Left lung (tissue), 14 donors: ENCODE measurements at places on chromosomes 2 and 18. TPM values are rescaled to one million over a fixed set of nuclear protein-coding genes. Genes with fewer than 3 reads are reported as not detected.

GRCh38 chr2:199261239-199261638, 196.5 kb downstream of the SATB2 start:
- no peaks in the 10 kb centered on the region for H3K36me3 ChIP-seq
- no peak overlapping the region for H3K4me3 ChIP-seq
- H3K27me3 ChIP-seq = no peaks in the 10 kb centered on the region
- no peak overlapping the region for H3K27ac ChIP-seq

GRCh38 chr2:127995725-127996124, 32.1 kb downstream of the SAP130 start:
- no peak for DNase-seq
- no peak overlapping the region for H3K4me3 ChIP-seq
- H3K36me3 ChIP-seq = no peaks in the 10 kb centered on the region
- H3K27me3 ChIP-seq = no peaks in the 10 kb centered on the region
- H3K27ac ChIP-seq = no peak overlapping the region
- H3K4me1 ChIP-seq = no peaks in the 10 kb centered on the region

- no peaks in the 10 kb centered on the region for H3K27me3 ChIP-seq
- H3K4me3 ChIP-seq = no peak overlapping the region
- DNase-seq = no peak
- no peaks in the 10 kb centered on the region for H3K36me3 ChIP-seq
- H3K4me1 ChIP-seq = no peaks in the 10 kb centered on the region
Measured at GRCh38 chr2:180520921-180521581, 459.4 kb upstream of the UBE2E3 start.

DNA sequence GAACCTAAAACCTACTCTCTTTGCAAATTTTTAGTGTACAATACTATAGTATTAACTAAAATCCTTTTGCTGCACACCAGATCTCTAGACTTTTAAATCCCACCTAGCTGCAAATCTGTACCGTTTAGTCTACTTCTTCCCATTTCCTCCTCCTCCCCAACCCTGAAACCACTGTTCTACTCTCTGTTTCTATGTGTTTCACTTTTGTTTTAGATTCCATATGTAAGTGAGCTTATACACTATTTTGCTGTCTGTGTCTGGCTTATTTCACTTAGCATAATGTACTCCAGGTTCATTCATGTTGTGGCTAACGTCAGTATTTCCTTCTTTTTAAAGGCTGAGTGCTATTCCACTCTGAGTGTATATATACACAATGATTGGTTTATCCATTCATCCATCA, 18.4 kb upstream of the DSC2 start:
- DNase-seq = no peak
- H3K27ac ChIP-seq = no peak overlapping the region
- no peak overlapping the region for H3K4me3 ChIP-seq
- no peaks in the 10 kb centered on the region for H3K4me1 ChIP-seq

GRCh38 chr18:75216212-75216910, 5.8 kb downstream of the TSHZ1 start:
- peak overlapping the region; percentile 21 for H3K27ac ChIP-seq
- H3K4me3 ChIP-seq = no peak overlapping the region
- H3K36me3 ChIP-seq = no peaks in the 10 kb centered on the region
- no peaks in the 10 kb centered on the region for H3K27me3 ChIP-seq
- no peaks in the 10 kb centered on the region for H3K4me1 ChIP-seq
- DNase-seq = no peak

DNA sequence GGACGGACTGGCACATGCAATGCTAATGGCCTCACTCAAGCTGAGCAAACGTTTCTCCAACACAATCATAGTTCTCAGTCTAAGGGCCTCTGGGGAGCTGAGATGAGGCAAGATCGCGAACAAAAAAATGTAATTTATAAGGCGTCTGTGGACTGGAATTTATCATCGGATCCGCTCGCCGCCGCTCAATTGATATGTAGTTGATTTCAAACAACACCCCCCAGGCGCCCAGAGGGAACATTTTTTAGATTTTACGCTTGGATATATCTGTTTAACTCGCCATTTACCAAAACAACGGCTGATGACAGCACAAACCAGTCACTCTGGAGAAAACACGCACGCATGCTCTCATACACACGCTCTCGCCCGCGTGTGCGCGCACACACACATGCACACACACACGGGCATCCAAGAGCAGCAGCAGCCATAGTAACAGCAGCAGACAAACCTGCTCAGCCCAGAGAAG, 335.8 kb downstream of the SMAD2 start:
- no peak for DNase-seq
- H3K36me3 ChIP-seq = no peaks in the 10 kb centered on the region
- peaks cover 23% of the 10 kb centered on the region for H3K27me3 ChIP-seq
- no peak overlapping the region for H3K4me3 ChIP-seq
- H3K4me1 ChIP-seq = no peaks in the 10 kb centered on the region

GRCh38 chr2:200247494-200247893, 59.0 kb upstream of the SPATS2L start:
- no peaks in the 10 kb centered on the region for H3K36me3 ChIP-seq
- H3K27ac ChIP-seq = no peak overlapping the region
- H3K4me3 ChIP-seq = no peak overlapping the region
- H3K27me3 ChIP-seq = no peaks in the 10 kb centered on the region
- no peak for DNase-seq

- no peak overlapping the region for H3K27ac ChIP-seq
- H3K4me1 ChIP-seq = no peaks in the 10 kb centered on the region
- H3K4me3 ChIP-seq = no peak overlapping the region
- no peaks in the 10 kb centered on the region for H3K36me3 ChIP-seq
- H3K27me3 ChIP-seq = no peaks in the 10 kb centered on the region
Measured at GRCh38 chr2:171878481-171878993, 15.5 kb downstream of the SLC25A12 start.

- H3K4me3 ChIP-seq = no peak overlapping the region
- no peak for DNase-seq
- no peak overlapping the region for H3K27ac ChIP-seq
- H3K27me3 ChIP-seq = no peaks in the 10 kb centered on the region
Measured at GRCh38 chr18:80035997-80036396, 1.8 kb downstream of the RBFA start.

DNA sequence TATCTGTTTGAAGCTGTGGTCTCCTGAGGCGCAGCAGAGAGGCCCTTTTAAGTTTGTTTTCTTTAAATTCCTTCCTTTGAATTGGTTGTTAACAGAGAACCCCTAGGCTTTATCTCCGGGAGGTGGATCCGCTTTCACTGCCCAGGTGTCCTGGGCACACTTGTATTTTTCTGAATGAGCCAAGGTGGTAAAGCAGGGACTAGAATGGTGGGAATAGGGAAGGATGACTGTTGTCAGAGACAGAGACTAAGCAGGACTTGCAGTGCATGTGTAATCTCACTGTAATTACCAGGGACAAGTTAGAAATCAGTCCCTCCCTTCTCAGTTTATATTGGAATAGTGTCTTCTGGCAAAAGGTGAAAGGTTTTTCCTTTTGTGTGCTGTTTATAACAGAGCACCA, 72.8 kb downstream of the PHLPP1 start:
- H3K4me3 ChIP-seq = no peak overlapping the region
- H3K36me3 ChIP-seq = no peaks in the 10 kb centered on the region
- DNase-seq = no peak
- peaks cover 11% of the 10 kb centered on the region for H3K4me1 ChIP-seq

- no peak for DNase-seq
- H3K27me3 ChIP-seq = no peaks in the 10 kb centered on the region
- H3K4me3 ChIP-seq = no peak overlapping the region
- H3K4me1 ChIP-seq = no peaks in the 10 kb centered on the region
- H3K27ac ChIP-seq = no peak overlapping the region
Measured at GRCh38 chr18:61545281-61546245, 212.3 kb downstream of the CDH20 start.

GRCh38 chr2:67217398-67217797, 179.7 kb upstream of the ETAA1 start:
- H3K27ac ChIP-seq = no peak overlapping the region
- H3K4me3 ChIP-seq = no peak overlapping the region
- H3K27me3 ChIP-seq = no peaks in the 10 kb centered on the region
- no peaks in the 10 kb centered on the region for H3K36me3 ChIP-seq
- no peaks in the 10 kb centered on the region for H3K4me1 ChIP-seq
- DNase-seq = no peak

DNA sequence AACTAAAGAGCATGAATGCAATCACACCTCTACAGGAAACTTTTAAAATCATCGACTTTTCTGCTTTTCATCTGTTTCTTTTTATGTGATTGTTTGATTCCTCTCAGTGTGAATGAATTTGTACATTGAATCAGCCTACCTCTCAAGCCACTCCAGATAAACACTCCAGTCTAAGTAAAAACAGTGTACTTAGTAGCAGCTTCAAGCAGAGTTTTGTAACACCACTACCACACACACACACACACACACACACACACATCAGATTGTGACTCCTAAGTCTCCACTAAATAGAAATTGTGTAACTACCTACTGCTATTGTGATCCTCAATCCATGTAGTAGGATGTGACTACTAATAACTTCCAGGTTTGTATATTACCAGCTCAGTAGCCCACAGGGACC, 65.3 kb upstream of the EPB41L5 start:
- DNase-seq = peak; percentile 19
- H3K27me3 ChIP-seq = no peaks in the 10 kb centered on the region
- no peak overlapping the region for H3K4me3 ChIP-seq
- H3K4me1 ChIP-seq = no peaks in the 10 kb centered on the region

DNA sequence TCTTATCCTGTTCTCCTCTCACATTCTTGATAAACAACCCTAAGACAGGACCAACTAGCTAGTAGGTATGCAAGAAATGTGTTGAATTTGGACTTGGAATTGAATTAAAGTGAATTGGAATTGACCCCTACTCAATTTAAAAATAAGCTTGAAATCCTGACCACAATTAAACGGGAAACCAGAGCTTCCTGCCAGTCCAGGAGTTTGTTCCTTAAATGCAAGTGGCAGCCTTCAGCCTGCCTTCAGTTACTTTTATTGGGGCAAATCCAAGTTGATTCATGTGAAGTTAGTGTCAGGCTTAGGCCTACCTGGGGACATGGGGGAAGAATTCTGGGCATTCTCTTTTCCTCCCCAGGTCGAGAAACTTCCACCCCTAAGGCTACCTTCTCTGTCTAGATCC, 457.6 kb downstream of the BCL11A start:
- H3K4me1 ChIP-seq = no peaks in the 10 kb centered on the region
- no peaks in the 10 kb centered on the region for H3K36me3 ChIP-seq
- H3K27ac ChIP-seq = no peak overlapping the region
- no peaks in the 10 kb centered on the region for H3K27me3 ChIP-seq
- H3K4me3 ChIP-seq = no peak overlapping the region

DNA sequence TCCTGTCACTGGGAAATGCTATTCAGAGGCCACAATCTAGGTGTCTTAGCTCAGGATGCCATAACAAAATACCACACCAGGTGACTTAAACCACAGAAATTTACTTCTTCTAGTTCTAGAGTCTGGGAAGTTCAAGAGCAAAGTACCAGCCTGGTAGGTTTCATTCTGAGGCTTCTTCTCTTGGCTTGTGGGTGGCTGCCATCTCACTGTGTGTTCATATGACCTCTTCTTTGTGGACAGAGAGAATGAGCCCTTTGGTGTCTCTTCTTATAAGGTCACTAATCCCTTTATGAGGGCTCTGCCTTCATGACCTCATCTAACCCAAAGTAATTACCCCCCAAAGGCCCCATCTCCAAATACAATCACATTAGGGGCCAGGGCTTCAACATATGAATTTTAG, 57.3 kb downstream of the RHOB start:
- H3K36me3 ChIP-seq = no peaks in the 10 kb centered on the region
- no peaks in the 10 kb centered on the region for H3K27me3 ChIP-seq
- H3K27ac ChIP-seq = no peak overlapping the region
- H3K4me1 ChIP-seq = no peaks in the 10 kb centered on the region
- no peak for DNase-seq
- H3K4me3 ChIP-seq = no peak overlapping the region

GRCh38 chr2:67604360-67604759, 207.2 kb downstream of the ETAA1 start:
- no peak overlapping the region for H3K4me3 ChIP-seq
- H3K4me1 ChIP-seq = no peaks in the 10 kb centered on the region
- no peaks in the 10 kb centered on the region for H3K27me3 ChIP-seq
- no peak for DNase-seq
- no peaks in the 10 kb centered on the region for H3K36me3 ChIP-seq

DNA sequence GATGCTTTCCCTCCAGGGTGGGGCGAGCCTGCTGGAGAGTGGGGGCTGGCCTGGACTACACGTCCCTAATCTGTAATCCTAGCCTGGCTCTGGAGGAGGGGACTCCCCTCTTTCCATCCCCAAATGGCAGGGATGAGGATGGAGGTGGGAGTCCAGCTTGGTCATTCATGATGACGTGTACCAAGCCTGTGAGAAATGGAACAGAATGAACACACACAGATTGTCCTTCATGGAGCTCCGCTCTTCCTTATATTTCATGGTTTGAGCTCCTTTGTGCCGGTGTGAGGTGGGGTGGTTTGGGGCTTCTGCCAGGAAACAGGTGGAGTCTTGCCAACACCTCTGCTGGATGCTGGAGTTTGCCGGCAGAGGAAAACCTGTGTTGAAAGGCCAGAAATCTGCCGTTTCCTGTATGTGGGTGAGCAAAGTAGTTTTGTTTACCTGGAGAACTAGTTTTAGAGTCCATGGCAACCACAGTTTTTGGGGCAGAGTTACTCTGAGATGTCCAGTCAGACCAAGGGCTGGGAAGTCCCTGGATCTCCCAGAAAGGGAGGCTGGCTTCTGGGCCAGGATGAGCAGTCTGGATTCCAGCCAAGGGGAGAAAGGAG, 417.6 kb upstream of the MEX3C start:
- H3K36me3 ChIP-seq = no peaks in the 10 kb centered on the region
- H3K27me3 ChIP-seq = no peaks in the 10 kb centered on the region
- no peak overlapping the region for H3K4me3 ChIP-seq
- no peak overlapping the region for H3K27ac ChIP-seq
- H3K4me1 ChIP-seq = no peaks in the 10 kb centered on the region

GRCh38 chr2:3628800-3629199, 29.2 kb upstream of the ALLC start:
- no peak overlapping the region for H3K4me3 ChIP-seq
- H3K27ac ChIP-seq = no peak overlapping the region
- H3K27me3 ChIP-seq = no peaks in the 10 kb centered on the region
- H3K4me1 ChIP-seq = no peaks in the 10 kb centered on the region

- DNase-seq = no peak
- H3K4me1 ChIP-seq = no peaks in the 10 kb centered on the region
- no peak overlapping the region for H3K4me3 ChIP-seq
Measured at GRCh38 chr2:2036686-2037085, 292.4 kb upstream of the PXDN start.

DNA sequence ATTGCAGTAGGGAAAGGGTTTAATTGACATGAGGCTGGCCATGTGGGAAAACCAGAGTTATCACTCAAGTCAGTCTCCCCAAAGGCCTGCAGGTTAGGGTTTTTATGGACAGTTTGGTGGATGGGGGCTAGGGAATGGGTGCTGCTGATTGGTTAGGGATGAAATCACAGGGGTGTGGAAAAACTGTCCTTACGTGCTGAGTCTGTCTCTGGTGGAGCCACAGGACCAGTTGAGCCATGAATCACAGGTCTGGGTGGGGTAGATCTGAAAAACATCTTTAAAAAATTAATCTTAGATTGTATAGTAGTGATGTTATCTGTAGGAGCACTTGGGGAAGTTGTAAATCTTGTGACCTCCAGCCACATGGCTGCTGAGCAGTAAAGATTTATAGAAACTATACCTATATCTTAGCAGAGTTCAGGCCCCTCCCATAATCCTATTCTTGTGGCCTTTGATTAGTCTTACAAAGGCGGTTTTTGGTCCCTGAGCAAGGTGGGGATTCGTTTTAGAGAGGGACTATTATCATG, 139.6 kb downstream of the COMMD1 start:
- no peak overlapping the region for H3K27ac ChIP-seq
- no peaks in the 10 kb centered on the region for H3K27me3 ChIP-seq
- no peak overlapping the region for H3K4me3 ChIP-seq

REG3A gene
- total RNA-seq = not detected

MC2R gene
- not detected for total RNA-seq

HES6 gene
- total RNA-seq = 7.6 TPM

ANKRD62 gene
- 0.20 TPM for total RNA-seq

DYTN gene
- 0.10 TPM for total RNA-seq
